ENCODE measurements at places on chromosomes 2 and 18.
A peak's percentile ranks its signal among the peaks of the same experiment; 100 is the strongest.

DNA sequence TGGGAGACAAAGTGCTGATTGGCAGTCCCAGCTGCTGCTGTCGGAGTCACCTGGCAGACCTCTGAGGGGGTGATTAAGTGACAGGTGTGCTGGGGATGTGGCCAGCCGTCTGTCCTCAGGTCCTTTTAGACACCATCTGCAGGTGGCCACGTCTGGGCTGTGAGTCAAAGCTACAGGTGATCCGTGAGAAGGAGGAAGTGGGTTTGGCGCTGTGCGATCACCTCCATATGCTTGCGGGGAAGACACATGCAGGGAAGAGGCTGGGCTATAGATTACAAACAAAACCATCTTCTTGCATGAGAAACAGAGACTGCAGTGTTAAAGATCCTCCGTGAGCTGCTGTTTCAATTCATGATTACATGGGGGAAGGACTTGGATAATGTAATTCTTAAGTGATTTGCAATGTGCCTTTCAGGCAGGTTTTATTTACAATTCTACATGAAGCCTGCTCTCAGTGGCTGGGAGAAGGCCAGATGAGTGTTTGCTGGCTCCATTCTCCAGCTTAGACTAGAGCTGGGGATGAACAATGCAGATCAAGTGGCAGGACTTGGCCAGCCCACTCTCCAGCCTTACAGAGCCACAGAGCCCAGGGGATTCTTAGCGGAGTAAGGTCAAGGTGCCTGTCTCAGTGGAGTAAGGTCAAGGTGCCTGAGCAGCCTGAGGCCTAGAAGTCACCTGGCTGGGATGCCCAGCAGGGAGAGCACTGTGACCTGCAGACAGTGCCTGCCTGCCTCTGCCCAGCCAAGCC, 87.8 kb downstream of the LYPD1 start:
- peak; percentile 5 for DNase-seq

DNA sequence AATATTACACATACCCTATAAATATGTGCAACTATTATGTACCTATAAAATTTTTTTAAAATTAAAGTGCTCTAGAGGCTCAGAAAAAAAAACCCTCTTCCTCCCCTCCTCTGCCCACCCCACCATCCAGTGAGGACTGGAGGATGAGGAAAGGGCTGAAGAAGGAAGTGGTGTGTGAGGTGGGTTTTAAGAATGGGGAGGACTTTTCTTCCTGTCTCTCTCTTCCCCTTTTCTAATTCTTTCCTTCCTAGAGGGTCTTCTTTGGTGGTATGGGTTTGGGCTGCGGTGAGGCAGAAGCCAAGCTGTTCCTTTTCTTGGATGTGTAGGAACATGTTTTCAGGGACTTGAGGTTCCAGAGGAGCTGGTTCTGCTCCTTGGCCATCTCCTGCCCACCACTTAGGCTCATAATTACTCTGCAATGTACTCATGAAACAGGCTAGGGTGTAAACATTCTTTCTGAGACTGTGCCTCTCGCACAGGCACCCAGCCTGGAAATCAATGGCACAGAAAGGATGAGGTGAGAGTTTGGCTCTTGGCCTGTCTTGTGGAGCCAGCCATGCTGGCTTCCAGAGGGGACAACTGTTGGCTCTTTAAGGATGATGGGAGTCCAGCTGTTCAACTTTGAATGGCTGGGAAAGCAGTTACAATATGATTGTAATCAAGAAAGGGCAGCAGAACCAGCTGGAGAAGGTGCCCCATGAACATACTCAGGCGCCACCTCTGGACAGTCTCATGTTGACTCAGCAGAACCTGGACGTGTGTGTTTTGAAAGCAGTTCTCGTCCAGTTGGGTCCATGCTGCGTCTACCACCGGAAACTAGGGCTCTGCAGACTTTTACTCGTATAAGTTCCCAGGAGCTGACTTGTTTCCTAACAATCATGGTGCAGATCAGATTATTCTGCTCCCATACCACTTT, 38.3 kb downstream of the IL1RL2 start:
- no peak for DNase-seq

DNA sequence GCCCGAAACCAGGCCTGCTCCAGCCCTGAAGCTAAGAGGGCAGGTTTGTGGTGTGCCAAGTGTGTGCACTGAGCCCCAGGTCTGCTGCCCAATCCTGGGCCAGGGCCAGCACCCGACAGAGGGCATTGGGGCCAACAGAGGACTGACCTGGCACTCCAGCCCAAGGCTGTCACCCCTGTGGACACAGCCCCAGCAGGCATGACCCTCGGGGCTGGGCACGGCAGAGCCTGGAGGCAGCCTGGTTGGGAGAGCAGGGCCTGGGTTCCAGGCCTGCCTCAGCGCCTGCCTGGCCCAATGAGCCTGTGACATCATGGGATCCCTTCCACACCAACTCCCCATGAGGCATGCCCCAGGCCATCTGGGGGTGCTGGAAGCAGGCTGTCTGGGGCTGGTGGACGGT, 10.8 kb upstream of the SNED1 start:
- no peak for DNase-seq

GRCh38 chr2:17079262-17079661, 413.6 kb upstream of the CYRIA start:
- no peak for DNase-seq

GRCh38 chr18:77000527-77000926, 132.1 kb downstream of the MBP start:
- DNase-seq, result no peak

GRCh38 chr2:218046238-218046637, 22.8 kb upstream of the RUFY4 start:
- no peak for DNase-seq

- no peak for DNase-seq
Measured at GRCh38 chr2:79596403-79596802, 83.6 kb downstream of the CTNNA2 start.

DNA sequence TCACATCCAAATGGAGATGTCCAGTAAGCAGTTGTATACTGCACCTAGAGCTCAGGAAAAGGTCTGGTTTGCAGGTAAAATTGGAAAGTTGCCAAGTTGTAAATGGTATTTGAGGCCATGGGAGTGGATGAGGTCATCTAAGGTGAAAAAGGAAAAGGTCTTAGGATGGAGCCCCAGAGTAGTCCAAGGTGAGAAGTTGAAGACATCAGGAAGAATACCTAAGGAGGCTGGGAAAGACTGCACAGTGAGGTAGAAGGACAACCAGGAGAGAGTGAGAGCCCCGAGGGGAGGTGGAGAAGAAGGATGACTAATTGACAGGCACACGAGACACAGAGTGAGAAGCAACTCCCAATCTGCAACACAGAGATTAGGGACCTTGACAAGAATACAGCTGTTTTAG, 10.7 kb downstream of the DPP4 start:
- no peak for DNase-seq

- DNase-seq, result no peak
Measured at GRCh38 chr2:105880637-105881036, 135.9 kb downstream of the NCK2 start.

- DNase-seq, result no peak
Measured at GRCh38 chr2:122539311-122539710, 783.9 kb downstream of the TSN start.

DNA sequence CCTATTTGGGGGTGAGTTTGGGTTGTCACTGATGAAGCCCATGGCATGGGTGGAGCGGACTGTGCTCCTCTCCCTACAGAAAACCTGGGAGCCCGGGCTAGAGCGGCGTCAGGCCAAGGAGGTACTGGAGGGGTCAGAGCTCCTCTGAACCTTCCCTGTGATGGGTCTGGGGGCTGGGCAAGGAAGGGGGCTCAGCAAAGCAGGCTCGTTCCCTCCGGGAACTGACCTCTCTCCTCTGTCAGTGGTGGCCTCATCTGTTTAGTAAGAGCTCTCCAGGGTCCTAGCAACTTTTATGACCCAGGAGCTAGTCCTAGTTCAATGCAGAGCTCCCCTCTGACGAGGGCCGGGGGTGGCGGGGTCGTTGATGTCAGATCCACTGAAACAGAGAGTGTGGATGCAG, 62.4 kb upstream of the OTOF start:
- no peak for DNase-seq
